MG63 (cell line): ENCODE measurements at places on chromosomes 5 and 9. TPM values are rescaled to one million over a fixed set of nuclear protein-coding genes. Genes with fewer than 3 reads are reported as not detected.

GRCh38 chr9:71901695-71902597, 9.0 kb downstream of the ABHD17B start:
- no peak for DNase-seq

DNA sequence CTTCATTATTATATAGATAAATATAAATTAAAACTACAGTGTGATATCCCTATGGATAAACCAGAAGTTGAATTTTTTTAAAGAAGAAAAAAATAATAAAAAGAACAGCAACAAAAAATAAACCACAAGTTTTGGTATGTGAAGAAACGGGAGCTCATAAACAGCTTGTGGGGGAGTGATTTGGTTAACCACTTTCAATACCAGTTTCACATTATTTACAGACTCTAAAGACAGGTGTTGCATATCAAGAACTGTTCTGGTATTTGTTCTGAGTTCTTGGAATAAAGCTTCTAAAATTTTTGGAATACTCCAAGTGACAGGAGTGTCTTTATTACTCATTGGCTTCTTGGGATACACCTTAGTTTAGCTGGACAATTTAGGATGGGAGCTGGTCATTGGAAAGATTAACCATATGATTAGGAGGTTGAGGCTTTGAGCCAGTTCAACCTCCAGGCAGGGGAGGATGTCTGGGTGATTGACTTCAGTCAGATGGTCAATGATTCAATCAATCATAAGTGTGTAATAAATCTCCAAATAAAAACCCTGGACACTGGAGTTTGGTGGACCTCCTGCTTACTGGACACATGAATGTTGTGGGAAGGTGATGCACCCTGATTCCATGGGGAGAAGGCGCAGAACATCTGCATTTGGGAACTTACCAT, 2223.1 kb upstream of the C9orf72 start:
- DNase-seq, result no peak

DNA sequence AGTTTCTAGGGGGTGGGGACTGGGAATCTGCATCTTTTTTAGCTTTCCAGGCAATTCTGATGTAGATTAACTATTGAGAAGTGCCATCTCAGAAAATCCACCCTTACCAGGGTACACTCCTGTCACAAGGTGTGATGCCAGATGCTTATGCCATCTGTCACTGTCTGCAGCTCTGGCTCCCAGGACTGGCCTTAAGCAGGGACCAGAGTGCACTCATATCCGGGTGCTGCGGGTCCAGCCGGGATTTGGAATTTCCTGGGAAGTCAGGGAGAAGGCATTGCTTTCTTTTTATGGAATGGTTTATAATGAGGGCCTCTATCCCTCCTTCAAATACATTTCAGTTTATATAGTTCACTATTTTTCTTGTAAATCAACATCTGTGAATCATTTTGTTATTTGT, 92.6 kb downstream of the TMEM174 start:
- no peak for DNase-seq

- DNase-seq, result no peak
Observed at GRCh38 chr9:114096041-114096511, 3.0 kb downstream of the KIF12 start.

DNA sequence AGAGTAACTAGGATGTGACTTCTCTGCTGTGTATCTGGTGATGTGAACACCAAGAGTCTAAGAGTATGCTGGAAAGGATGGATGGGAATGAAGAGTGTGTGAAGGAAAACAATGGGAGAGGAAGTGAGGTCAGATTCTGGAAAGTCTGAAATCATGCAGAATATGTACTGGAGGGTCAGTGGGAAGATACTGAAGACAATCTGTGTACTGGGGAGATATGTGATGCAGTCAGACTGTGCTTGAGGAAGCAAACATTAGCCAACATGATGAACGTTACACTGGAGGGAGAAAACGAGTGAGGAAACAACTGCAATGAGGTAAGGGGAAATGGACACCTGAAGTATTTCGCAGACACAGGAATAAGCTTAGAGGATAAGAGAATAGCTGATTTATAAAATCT, 105.7 kb downstream of the NR3C1 start:
- no peak for DNase-seq

DNA sequence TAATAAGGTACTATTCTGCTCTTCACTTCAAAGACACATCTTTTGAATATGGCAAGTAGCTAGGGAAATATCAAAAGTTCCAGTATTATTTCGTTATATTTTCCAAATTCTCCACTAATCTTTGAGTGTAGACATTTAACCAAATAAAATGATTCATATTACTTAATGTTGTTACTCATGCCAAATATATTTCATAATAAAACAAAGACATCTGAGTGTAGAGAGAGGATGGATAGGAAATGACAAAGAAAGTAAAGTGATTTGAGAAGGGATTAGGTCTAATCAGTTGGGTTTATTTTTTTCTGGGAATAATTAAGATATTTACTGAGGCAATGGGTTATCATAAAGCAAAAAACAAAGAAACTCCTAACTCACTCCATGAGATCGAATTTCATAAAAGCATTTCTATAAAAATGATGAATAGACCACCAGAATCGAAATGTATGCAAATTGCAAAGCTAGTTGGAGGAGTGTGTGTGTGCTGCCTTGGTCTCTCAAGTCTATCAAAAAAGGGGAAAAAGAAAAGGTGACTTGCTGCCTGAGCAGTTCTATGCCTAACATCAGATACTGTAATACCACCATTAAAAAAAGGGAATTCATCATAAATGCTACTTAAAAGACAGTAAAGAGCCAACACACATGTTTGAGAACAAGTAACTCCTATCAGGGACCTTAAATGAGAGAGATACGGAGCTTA, 255.5 kb downstream of the PDE4D start:
- DNase-seq, result no peak

The ATOSB gene
- 0.72 and 2.0 TPM in 2 replicates for total RNA-seq

The OR2K2 gene
- not detected in 2 replicates for total RNA-seq

The RGS7BP gene
- total RNA-seq, result not detected in 2 replicates

The LCN1 gene
- not detected in 2 replicates for total RNA-seq
